ENCODE measurements at places on chromosomes 5 and 9. TPM values are rescaled to one million over a fixed set of nuclear protein-coding genes. Genes with fewer than 3 reads are reported as not detected.

Gene PCDHA1
- 0.07 TPM for total RNA-seq

Gene LHX3
- 1.1 TPM for total RNA-seq

DNA sequence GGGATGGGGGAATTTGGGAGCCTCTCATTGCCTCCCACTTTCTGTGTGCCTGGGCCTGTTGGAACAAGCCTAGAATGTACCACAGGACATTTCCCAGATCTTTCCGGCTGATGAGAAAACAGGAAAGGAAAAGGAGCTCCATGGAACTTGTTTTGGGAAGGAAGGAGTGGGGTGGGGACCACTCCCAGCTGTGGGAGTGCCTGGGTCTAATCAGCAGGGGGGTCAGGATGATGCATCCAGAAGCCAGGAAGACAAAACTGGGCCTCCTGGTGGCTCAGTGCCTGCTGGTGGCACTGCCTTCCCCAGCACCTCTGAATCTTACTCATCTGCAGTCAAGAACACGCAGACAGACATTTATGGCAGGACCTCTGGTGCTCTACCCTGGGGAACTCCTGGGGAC is 2.8 kb downstream of the SMIM33 start:
- no peaks in the 10 kb centered on the region for H3K27me3 ChIP-seq
- H3K4me1 ChIP-seq = peaks cover 7% of the 10 kb centered on the region
- H3K36me3 ChIP-seq = no peaks in the 10 kb centered on the region
- no peak overlapping the region for H3K27ac ChIP-seq

GRCh38 chr9:134734270-134734669 is 92.7 kb downstream of the COL5A1 start:
- no peak overlapping the region for H3K4me3 ChIP-seq
- no peak overlapping the region for H3K27ac ChIP-seq
- no peaks in the 10 kb centered on the region for H3K27me3 ChIP-seq
- H3K36me3 ChIP-seq = no peaks in the 10 kb centered on the region
- no peaks in the 10 kb centered on the region for H3K4me1 ChIP-seq

GRCh38 chr5:173094012-173094661 is 38.0 kb downstream of the CREBRF start:
- peak overlapping the region; percentile 23 for H3K27ac ChIP-seq
- H3K4me1 ChIP-seq = peaks cover 19% of the 10 kb centered on the region
- no peak for DNase-seq
- peaks cover 1% of the 10 kb centered on the region for H3K36me3 ChIP-seq
- no peak overlapping the region for H3K4me3 ChIP-seq
- no peaks in the 10 kb centered on the region for H3K27me3 ChIP-seq
